Posterior cingulate gyrus (tissue), 11 donors: ENCODE measurements at places on chromosomes 2 and 18.
A peak's percentile ranks its signal among the peaks of the same experiment; 100 is the strongest.

DNA sequence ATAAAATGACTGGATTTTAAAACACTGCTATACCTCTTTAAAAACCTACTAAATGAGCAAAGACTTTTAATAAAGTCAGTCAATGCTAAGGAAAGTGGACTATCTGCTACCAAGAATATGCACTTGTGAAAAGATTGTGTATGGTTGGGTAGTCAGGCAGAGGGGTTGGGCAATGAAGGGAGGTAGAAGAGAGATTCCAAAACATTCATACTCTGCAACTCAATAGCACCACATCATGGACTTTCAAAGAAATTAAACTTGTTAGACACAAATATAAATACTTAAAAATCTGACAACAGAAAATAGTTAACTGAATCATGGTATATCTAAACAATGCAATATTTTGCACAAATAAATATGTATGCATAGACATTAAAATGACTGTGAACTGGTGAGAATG is 139.9 kb upstream of the MAPRE2 start:
- DNase-seq: no peak

- DNase-seq: no peak
Observed at GRCh38 chr2:229930656-229931055, 8.4 kb downstream of the FBXO36 start.

- peak; percentile 70 for DNase-seq
Observed at GRCh38 chr2:226979004-226979403, 143.2 kb downstream of the RHBDD1 start.

DNA sequence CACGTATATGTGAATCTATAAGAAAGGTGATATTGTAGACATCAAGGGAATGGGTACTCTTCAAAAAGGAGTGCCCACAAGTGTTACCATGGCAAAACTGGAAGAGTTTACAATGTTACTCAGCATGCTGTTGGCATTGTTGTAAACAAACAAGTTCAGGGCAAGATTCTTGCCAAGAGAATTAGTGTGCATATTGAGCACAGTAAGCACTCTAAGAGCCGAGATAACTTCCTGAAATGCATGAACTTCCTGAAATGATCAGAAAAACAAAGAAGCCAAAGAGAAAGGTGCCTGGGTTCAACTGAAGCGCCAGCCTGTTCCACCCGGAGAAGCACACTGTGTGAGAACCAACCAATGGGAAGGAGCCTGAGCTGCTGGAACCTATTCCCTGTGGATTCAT is 101.0 kb downstream of the HS6ST1 start:
- no peak for DNase-seq

DNA sequence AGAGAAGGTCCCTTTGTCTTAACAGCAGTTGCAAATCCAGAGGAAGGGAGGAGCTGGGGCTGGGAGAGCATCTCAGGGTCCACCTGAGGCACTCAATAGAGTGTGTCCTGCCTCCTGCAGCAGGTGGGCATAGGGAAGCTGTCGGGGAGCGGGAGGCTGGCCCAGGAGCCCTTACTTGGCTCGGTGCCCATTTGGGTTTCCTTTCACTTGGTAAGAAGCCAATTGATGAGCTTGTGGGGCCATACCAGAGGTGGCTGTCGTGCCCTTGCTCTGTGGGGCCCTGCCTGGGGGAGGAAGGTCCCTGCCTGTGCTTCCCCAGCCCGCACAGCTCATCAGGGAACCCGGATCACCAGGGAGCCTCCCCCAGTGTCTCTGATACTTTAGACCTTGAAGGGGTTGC is 229.7 kb downstream of the DYSF start:
- no peak for DNase-seq

DNA sequence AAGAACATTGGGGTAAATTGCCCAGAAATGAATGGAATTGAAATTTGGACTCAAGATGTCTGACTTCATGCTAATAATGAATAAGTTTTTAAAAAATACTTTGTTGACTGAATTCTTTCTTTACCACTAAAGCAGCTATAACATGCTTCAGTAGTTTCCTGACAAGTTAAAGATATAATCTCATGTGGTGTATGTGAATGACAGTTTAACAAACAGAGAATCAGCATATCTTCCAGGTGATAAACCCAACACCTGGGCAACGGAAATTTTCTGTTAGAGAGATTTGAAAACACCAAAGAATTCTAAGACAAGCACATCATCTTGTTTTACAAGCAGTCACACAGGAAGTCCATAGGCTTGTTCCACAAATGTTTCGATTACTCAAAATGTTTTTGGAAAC is 372.6 kb upstream of the VRK2 start:
- no peak for DNase-seq

DNA sequence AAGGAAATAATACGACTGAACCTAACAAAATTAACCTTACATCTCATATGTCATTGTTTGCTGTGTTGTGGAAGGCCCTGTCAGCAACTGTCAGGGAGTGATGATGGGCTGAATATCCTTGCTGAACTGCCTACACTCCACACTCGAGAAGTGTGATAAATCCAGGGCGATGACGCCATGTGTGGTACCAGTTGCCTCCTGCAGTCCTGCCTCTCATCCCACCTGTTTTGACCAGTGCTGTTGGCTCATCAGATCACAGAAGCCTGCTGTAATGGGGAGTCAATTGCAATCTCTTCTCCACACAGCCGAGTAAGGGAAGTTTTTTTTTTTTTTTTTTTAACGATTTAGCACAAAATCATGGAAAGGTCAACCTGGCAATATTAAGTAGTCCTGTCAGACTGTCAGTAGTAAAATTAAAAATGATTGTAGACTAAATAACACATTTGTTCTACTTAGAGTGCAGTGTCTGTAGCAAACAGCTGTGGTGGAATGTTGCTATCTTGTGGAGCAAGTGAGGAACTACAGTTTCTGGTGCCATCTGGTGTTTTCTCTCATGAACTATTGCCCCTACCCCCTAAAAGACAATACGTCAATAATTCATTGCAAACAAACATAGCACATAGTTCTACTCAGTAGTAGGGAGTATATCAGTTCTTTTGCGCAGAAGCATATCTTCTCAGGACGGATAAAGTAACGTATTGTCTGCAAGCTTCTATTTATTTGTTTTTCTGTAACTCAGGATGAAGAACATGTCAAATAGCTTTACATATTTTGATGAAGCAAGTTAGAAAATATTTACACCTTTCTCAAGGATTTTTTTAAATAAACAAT is 347.6 kb downstream of the CTNNA2 start:
- DNase-seq: no peak

DNA sequence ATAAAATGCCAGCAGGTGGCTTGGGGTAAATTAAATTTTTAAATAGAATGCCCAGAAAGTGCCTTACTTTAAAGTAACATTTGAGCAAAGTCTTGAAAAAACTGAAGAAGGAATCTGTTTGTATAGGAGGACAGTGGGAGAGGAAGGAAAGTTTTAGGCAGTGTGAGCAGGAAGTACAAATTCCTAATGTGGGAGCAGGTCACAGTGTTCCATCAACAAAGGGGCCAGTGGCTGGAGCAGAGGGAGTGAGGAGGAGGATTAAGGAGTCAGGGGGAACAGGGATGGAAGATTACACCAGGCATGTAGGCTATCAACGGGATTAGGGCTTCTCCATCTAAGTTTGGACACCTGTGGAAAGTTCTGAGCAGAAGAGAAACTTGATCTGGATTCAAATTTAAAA is 439.2 kb upstream of the REG3G start:
- DNase-seq: no peak

DNA sequence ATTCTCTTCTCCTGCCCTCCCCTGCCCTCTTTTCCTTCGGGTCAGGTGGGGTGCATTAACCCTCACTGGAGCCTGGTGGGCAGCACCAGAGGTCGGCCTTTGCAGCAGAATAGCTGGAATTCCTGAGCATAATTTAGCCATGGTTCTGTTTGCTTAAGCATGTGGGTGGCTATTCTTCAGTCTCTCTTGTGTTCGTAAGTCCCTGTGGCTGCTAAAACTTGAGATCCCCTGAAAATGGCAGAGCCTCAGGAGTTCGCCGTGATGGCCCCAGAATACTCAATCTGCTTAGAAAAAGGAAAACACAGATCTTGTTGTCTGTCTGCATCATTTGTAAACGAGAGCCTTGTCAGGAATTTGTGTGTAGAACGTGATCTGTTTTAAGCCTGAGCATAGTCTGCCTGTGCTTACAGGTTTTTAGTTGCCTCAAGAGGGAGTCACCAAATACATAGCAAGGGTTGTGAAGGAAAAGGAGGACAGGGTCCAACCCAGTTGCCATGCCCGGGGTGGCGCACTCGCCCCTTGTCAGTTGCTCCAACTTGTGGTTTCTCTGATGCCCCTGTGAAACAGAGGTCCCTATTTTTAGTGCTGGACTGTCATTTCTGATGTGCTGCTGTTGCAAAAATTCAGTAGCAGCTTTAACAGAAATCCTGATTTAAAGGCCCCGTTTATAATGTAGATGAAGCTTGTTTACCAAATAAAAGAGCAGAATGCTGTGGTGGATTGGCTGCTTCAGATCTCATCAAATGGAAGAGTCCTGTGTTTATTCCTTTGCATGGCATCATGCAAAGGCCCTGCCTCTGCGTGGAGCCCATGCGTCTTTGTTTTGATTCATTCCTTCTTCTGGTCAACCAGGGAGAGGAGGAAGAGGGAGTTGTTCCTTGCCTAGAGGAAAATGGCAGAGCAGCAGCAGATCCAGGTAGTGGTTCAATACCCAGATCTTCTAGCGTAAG is 74.8 kb downstream of the WDSUB1 start:
- DNase-seq: no peak

GRCh38 chr18:183769-184168 is 25.4 kb downstream of the USP14 start:
- DNase-seq: no peak

DNA sequence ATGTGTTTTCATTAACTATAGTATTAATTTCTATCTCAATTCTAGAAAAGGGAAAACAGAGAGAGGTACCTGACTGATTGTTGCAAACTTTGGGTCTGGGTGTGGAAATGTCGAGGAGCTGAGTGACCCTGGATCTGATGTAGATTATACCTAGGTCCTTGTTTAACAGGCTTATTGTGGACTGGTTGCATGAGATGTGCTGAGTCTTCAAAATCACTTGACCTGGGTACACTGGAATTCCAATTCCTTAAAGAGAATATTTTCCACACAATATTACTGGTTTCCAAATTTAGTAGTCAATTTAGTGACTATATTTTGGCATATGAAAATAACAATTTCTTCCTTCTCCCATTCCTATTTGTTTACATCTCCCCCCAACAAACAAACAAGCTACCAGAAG is 13.6 kb downstream of the DUSP11 start:
- DNase-seq: no peak

- DNase-seq: peak; percentile 100
Observed at GRCh38 chr2:62705007-62705829, at the start of gene EHBP1. Gene EHBP1, plus strand, starts transcription at chr2:62705713. Its CDS starts 1,479 bp downstream, at chr2:62707192.
